ENCODE measurements at places on chromosomes 3 and 15.
A peak's percentile ranks its signal among the peaks of the same experiment; 100 is the strongest.

DNA sequence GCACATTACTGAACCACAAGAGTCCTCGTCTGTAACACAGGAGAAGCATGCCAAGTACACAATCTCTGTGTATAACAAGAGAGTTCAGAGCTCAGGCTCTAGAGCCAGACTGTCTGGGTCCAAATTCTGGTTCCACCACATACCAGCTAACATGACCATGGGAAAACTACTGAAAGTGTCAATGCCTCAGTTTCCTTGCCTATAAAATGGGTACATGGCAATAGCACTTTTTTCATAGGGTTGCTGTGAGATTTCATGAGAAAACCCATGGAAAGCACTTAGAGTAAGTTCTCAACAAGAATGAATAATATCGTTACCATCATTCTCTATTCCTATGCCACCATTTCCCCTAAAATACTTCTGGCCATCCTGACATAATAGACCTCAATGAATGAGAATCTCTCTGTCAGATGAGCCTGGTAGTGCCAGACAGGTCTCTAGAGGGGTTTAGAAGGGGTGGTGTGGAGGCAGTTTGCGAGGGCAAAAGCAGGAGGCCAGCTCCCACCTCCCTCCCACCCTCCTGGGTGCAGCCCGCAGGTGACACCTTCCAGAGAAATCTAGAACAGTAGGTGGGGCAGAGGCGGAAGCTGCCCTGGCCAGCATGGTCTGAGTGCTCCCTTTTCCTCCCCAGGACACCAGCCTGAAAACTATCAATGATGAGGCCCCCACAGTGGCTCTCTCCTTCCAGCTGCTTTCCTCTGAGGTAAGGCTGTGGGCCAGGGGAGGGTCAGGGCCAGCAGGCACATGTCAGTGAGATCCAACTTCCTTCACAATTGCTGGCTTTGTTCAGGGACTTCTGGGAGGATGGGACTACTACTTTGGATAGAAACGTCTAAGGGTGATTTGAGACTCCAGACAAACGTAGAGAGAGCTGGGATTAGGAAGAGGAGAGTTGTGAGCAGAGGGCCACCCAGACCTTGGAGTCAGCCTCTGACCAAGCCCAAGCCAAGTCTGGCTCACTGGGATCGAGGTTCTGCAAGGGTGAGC, 45.3 kb downstream of the CCDC33 start:
- DNase-seq: no peak

DNA sequence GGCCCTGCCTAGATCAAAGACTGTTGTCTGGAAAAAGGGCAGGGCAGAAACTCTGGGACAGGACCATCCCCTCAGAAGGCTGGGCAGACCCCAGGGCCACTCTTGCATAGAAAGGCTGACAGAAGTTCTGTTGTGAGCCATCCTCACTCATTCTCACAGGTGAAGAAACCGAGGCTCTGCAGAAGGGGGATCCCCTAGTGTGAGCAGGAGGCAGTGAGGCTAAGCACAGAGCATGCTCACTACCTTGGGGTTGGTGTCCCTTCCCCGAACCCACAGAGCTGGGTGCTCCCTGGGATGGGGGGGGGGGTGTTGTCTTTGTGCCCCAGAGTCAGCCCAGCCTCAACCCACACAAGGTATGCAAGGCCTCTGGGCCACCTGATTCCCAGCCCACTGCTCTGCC, 50.9 kb upstream of the TMEM115 start:
- DNase-seq: no peak

DNA sequence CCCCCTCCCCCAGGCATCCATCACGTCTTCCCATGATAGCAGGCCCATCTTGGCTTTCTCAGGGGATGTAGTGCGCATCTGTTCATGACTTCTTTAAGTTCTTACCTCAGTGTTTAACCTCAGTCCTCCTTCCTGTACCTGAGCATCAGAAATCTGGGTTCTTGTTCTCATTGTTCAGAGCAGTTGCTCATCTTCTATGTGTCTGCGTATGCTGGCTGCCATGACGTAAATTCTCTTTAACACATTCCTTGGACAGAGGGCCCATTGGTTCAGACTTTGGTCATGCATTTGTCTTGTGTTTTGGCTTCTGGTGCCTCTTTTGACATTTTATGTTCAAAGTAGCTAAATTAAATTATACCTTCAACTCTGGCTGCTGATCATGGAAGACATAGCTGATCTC, 227.3 kb downstream of the CACNA2D3 start:
- DNase-seq: no peak

DNA sequence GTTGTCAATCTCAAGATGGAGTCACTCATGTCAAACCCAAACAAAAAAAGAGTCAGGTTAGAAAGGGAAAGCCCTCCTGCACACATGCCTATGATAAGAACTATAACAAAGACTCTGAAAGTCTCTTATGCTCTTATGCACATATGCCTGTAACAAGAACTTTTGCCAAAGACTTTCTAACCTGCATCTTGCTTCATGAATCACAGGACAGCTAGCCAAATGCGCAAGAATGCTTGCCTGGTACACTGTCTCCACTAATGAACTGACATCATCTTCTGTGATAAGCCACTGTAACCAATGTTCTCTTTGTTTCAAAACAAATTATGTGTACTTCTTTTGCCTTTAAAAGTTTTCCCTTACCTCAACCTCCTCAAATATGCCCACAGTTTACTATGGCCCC, 18.2 kb upstream of the EHHADH start:
- DNase-seq: no peak

DNA sequence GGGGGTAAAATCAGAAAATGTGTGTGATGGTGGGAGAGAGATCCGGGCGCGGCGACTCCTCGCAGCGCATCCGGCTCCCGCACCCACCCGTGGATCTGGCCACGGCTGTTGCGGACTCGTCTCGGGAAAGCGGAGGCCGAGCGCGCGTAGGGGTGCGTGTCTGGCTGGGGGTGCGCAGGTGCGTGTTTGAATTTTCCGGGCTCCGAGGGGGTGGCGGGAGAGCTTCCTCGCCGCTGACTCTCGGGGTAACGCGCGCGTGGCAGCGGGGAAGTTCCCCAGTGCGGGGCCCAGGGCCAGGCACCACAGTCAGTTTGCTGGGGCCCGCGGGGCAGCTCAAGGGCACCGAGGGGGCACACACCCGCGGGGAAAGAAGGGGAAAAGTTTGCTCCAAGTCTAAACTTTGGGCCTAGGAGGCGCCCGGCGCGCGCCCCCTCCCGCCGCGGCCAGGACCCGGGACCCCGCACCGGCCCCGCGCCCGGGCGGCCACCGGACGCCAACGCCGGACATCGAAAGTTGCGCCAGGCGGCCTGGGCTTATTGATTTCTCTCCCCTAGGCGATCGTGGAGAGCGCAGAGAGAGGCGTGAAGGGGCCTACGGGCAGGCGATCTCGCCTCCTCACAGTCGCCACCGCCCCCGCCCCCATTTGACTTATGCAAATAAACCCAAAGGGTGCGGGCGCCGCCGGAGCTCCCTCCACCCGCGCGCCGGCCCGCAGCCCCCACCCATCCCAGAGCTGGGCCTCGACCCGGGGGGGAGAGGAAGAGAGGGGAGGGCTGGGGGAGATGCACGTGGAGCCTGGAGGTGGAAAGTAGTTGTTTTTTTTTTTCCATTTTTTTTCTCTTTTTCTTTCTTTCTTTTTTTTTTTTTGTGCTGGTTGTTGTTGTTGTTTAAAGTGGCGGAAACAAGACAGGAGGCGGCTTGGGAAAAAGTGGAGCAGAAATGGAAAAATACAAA, 639 bp downstream of the FOXP1 start:
- peak; percentile 60 for DNase-seq

DNA sequence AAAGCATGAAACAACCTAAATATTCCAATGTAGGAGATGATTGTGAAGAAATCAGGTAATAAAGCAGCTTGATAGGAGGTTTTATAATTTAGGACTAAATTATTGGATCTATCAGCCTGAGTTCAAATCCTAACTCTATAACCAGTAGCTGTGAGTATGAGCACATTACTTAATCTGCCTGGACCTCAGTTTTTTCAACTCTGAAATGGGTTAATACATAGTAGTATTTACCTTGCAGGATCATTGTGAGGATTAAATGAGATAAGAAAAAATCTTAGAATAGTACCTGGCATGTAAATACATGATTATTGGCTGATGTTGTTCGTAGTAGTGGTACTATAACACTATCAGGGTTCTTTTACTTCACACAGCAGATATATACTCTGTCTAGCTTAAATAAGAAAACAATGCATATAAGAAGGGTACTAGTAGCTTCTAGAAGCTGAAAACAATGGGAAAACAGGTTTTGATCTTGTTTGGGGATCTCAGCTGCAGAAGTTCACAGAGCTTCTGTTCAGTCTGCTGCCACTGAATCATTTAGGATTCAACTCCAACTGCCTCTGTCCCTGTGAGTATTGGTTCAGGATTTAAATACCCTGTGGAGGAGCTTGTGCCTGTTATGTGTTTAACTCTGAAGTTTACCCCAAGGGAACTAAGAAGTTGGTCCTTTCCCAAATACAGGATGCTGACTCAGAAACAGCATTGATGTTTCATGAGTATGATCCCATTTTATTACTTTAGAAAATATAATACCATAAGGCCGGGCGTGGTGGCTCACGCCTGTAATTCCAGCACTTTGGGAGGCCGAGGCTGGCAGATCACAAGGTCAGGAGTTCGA, 34.2 kb downstream of the KAT2B start:
- no peak for DNase-seq
